NB4 (cell line): ENCODE measurements at places on chromosomes 1 and 21.

DNA sequence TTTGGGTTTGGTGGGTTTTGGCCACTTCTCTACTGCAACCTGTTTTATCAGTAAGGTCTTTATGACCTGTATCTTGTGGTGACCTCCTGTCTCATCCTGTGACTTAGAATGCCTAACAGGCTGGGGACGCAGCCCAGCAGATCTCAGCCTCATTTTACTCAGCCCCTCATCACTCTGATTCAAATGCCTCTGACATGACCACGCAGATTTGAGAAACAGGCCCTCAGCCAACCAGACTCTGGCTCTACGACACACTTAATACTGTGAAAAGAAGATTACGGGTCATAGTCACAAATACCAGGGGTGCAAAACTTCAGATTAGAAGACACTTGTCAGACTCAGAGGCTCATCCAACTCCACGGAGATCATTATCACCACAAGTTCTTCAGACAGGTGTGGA is 28.3 kb upstream of the KIF26B start:
- no peak for DNase-seq

DNA sequence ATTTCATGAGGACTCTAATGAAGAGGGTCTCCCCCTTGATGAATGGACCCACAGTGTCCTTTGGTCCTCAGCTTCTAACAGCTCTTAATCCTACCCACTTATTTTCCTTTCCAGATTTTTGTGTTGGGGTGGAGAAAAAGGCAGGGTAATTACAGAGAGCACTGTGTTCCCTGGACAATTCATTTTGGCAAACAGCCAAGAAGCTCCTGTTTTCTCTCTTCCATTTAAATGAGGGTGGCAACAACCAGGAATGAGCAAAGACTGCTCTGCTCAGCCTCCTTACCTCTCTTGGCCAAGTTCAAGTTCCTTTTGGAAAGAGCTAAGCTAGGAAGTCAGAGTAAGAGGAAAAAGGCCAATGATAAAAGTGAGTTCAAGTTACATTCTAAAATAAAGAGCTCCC is 11.9 kb downstream of the XKR8 start:
- no peak for DNase-seq

DNA sequence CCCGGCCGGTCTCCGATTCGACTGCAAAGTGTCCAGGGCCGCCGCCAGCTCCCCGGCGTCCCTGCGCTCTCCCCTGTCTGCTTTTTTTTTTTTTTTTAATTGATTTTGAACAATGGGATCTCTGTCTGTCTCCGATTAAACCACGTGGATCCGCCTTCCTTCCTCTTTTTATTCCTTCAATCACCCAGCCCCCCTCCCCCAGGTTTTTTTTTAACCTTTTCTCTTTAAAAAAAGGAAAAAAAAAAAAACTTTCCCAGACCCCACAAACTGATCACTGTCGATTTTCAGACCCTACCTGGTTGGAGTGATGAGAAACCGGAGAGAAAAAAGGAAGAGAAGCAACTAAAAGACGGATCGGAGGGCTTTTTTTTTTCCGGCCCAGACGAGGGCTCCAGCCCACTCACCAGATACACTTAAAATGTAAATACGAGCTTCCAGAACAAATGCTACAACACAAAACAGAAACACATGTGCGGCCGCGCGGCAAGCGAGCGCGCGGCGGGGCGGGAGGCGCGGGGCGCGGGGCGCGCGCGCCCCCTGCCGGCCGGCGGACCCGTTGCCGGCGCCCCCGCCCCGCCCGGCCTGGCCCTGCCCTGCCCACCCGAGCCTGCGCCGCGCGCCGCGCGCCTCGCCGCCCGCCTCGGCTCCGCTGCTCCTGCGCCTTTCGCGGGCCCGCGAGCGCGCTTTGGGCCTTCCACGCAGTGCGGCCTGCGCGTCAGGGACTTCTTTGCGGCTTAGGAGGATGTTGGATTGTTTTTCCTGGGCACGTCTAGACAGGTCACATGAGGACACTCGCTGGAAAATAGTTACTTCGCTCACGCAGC is at the start of gene RCC2:
TSS of gene RCC2 (minus strand) at position 428 of the 824 bp plus-strand sequence. CDS start 1,163 bp downstream, outside the sequence.
- peak; percentile 80 for DNase-seq

DNA sequence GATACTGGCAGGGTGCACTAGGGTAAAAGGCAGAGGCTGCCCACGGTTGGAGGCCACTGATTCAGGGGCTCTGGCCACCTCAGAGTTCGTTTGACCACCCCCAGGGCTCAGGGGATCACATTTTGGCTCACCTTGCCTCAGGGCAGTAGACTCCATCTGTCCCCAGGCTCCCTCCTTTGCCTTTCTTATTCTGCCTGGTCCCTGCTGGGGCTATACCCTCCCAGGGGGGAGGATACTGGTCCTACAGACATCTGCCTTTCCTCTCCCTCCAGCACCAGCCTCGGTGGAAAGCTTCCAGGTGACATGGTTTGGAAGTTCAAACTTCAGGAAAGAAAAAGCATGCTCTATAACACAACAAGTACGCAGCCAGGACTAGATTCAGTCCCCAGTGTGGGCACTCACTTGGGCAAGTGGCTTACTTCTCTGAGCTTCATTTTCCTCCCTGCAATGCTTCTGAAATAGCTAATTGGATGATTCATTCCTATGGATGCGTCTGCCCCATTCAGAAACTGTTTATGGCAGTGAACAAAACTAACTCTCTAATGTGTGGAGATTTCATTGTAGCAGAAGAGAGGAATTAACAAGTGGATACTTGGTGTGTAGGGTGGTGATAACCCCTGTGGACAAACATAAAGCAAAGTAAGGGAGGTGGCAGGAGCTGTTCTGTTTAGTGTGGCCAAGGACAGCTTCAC is 154.8 kb downstream of the TRABD2B start:
- DNase-seq, result no peak

DNA sequence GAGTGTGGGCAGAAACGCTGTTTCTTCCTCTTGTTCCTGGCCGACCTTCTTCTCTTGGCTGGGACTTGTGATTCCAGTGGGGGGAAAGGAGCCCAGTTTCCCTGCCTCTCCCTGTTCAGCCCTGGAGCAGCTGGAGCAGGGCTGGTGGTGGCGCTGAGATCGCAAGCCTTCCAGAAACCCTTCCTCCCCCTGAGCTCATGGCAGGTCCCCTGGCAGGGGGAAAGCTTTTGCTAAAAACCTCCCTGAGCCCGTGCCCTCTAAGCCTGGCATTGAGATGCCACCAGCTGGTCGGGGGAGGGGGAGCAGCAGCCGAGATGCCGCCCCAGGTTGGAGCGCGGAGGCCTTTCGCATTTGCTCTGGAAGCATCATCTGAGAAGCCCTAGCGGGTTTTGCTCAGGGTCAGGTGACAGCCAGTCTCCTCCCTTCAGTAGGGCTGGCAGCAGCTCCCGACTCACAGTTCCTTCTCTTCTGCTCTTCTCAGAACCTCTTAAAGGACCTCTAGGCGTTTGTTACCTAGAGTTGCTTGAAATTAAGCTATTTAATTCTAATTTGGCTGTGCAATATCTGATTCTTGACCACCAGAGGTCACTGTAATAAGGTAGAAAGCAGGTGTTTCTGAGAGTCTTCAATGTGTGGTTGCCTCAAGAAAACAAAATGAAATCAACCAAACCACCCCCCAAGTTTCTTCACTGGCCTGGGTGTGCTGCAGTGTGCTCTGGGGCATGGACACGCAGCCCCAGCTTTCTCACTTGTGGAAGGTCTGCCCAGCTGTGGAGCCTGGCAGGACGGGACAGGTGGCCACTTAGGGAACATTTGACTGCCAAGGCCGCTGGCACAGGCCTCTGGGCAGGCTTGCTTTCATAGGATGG is 257.3 kb downstream of the CAMTA1 start:
- peak; percentile 39 for DNase-seq

DNA sequence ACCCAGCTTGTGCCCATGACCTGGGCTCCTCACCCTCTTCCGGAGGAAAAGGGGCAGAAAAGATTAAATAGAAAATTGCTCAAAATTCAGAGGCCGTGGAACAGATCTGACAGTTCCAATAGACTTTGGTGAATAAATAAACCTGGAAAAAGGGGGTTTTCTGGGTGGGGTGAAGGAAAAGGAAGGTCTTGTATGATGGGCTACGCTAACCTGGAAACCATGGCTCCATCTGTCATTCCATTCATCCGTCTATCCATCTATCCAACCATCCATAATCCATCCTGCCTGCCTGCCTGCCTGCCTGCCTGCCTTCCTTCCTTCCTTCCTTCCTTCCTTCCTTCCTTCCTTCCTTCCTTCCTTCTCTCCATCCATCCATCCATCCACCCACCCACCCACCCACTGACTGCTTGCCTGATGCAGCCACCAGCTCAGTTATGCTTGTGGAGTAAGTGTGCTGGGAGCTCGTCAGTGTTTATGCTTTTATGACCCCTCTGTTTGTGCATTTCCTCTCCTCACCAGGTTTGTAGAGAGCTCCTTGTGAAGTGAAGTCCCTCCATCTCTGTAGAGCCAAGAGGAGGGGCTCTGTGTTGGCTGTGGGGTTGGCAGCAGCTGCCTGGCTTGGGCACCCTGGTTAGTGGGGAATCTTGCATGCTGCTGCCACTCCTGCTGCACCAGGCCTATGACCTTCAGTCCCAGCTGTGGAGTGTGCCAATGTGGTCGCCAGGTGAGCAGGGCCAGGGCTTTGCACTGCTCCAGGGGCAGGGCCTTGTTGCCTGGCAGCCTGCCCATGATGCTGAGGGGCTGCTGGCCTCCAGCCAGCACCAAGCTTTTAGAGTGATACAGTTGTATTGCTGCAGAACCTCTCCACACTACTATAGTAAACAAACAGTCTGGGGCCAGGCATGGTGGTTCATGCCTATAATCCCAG is 16.0 kb upstream of the POU3F1 start:
- no peak for DNase-seq

DNA sequence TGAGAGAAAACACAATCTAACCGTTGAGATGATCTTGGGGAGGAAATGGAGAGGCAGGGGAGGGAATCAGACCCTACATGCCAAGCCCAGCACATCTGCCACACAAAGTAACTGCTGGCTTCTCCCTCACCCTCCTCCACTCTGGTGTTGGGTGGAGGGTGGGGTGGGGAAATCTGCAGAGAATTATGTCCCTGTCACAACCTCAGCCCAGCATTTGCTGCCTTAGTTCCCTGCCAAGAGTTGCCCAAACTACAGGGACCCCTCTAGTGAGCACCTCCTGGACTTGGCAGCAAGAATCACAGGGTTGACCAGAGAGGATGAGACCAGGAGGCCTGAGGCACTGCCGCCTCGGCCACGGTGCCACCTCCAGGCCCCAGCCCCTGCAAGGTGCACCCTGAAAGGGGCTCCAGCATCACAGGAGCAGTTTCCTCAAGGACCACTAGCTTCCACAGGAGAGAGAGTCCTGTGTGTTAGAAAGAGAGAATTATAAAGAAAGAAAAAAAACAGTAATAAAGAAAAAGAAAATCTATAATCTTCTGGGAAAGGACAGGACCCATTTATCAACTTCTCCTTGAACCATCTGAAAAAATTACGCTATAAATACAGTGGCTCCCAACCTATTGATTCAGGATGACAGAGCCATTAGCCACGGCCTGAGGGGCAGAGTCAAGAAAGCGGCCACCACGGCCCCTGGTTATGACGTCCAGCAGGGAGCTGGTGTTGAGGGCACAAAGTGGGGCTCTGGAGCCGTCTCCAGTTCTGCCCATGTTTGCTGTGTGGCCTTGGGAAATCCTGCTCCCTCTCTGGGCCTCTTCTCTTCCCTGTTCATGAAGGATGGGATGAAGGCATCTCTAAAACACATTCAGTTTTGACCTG is 451.7 kb downstream of the MATN1 start:
- no peak for DNase-seq

GRCh38 chr1:63101336-63101735 is 221.0 kb upstream of the FOXD3 start:
- no peak for DNase-seq

GRCh38 chr1:110875216-110875731 is 2.3 kb downstream of the CD53 start:
- peak; percentile 79 for DNase-seq

- peak; percentile 33 for DNase-seq
Observed at GRCh38 chr1:208242941-208243526, 1.1 kb downstream of the PLXNA2 start.

GRCh38 chr21:44053567-44053966 is 41.5 kb downstream of the TRAPPC10 start:
- DNase-seq, result no peak

- no peak for DNase-seq
Observed at GRCh38 chr1:242523719-242524570, 552 bp downstream of the PLD5 start.

DNA sequence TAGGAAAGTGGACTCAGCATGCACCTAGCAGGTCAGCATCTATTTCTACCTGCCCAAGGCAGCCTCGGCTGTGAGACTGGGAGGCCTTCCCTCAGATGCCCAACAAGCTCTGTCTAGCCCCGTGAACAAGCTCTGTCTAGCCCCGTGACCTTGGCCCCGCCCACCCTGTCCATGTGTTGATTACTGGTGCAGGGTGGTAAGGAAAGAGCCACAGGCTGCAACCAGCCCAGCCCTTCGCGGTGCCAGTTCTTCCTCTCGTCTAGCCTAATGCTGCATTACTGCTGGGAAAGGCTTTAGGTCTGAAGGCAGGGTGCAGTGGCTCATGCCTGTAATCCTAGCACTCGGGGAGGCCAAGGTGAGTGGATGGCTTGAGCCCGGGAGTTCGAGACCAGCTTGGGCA is 2.2 kb downstream of the GPR153 start:
- no peak for DNase-seq

DNA sequence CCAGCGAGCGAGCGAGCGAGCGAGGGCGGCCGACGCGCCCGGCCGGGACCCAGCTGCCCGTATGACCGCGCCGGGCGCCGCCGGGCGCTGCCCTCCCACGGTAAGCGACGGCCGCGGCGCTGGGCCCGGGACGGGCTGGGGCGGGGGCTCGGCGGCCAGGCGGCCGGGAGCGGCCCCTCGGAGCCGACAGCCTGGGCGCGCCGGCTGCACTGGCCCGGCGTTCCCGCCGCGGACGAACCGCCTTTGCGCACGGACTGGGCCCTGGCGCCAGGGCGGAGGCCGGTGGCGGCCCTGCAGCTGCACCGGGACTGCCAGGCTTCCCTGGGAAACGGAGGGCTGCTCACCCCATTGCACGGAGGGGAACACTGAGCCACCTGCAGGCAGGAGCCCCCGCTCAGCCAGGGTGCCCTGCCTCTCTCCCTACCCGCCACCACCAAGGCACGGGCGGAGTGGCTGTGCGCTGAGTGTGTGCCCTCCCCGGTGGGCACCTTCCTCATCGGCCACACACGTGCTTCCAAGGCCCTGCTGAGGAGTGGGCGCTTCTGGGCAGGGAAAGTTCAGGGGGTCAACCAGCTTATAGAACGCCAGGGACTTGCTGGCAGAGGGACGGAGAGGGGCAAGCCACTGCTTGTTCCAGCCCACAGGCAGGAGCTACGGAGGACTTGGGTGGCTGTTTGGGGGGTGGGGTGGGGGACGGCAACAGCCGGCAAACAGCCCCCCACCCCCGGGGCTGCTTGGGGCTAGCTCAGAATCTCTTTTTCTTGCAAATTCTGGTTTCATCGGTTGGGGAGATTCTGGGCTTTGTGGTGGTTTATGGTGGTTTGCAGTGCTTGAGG is 532 bp downstream of the CSF1 start:
- no peak for DNase-seq
